ENCODE measurements at places on chromosomes 1 and 21.

DNA sequence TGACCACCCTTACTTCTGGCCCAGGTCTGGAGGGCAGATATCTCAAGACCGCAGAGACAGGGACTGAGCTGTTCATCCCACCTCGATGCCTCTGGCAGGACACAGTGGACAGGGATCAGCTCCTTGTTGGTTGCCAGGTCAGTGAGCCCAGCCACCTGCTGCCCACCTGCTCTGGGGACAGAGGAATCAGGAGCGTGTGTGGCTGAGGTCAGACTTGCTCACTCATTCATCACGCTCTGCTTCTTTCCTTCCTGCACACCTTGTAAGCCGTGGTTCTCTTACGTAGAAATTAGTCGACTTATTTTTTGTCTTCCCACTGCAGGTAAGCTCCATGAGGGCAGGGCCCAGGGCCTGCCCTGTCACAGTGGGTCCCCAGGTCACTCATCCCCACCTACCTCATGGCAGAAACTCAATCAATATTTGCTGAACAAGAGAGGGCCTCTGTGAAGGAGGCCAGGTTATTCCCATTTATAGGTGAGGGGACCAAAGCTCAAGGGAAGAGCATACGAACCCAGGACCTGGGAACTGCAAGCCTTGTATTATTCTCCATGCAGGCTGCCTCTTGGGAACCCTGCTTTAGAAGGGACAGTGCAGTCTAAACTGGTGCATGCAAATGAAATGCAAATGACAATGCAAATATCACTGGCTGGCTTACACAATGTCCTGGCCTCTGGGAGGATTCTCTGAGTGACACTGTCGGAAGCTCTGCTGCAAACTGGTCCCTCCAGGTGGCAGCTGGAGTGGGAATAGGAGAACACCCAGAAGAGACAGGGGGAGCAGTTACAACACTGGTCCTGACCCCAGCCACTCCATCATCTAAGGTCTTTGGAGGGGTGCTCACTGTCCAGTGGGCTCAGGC lies 58.4 kb upstream of the PAX7 start:
- DNase-seq: no peak

- DNase-seq: no peak
Observed at GRCh38 chr1:55375617-55376258, 160.6 kb upstream of the USP24 start.

DNA sequence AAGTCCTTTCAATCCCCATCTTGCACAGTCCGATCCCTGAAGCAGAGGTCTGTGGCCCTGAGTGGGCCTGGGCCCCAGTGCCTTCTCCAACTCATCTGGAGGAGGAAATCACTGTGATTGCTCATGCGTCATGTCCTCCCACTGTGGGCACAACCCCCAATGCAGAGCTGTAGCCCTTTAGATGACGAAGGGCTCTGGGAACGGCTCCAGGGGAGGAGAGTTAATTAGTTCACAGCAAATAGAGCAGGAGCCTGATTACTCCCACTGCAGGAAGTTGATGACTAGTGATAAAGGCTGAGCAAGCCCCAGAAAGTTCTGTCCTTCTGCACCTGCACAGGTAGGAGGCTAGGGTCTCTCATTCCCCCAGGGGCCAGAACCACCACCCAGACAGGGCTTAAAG lies 111.5 kb downstream of the CCDC185 start:
- no peak for DNase-seq

DNA sequence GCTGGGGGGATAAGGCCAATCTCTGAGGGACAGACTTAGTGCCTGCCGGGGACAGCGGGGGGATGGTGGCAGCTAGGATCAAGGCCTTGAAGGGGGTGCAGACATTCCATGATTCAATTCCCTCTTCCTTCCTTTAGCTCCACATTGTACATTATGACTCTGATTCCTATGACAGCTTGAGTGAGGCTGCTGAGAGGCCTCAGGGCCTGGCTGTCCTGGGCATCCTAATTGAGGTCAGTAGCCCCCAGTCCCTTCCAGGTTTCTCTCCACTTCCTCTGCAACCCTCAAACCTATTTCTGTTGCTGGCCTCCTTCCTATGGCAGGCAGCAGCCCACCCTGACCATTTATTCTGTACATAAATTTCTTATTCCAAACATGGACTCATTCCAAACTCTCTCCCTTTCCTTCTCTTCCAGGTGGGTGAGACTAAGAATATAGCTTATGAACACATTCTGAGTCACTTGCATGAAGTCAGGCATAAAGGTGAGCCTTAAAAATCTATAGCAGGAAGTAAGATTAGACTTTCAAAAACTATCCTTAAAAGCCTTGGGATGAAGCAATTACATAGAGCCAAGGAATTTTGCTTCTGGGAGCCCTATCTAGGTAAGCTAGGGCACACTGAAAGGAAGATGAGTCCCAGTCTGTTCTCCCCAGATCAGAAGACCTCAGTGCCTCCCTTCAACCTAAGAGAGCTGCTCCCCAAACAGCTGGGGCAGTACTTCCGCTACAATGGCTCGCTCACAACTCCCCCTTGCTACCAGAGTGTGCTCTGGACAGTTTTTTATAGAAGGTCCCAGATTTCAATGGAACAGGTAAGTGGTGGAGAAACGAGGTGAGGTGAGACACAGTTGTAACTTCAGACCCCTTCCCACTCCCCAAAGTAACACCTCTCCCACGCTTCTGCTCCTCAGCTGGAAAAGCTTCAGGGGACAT lies 5.1 kb downstream of the CA14 start:
- DNase-seq: peak; percentile 50

DNA sequence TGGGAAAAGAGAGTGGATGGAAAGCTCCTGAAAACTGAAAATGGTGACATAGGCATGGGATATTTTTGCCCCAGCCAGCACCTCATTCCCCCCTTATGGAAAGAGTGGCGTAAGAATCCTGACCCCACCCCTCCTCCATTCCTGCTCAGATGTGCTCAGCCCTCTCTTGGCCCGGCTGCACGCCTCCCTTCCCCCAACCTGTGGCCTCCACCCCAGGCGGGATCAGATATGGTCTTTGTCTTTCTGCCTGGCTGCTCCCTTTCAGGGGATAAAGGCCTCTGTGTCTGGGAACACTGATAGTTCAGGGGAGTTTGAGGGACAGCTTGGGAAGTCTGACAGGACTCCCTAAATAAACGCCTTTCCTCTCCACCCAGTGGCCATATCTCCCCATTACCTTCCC lies 49.8 kb downstream of the KIRREL1 start:
- DNase-seq: no peak

GRCh38 chr1:8813016-8813763 lies 4.2 kb downstream of the RERE start:
- DNase-seq: no peak

DNA sequence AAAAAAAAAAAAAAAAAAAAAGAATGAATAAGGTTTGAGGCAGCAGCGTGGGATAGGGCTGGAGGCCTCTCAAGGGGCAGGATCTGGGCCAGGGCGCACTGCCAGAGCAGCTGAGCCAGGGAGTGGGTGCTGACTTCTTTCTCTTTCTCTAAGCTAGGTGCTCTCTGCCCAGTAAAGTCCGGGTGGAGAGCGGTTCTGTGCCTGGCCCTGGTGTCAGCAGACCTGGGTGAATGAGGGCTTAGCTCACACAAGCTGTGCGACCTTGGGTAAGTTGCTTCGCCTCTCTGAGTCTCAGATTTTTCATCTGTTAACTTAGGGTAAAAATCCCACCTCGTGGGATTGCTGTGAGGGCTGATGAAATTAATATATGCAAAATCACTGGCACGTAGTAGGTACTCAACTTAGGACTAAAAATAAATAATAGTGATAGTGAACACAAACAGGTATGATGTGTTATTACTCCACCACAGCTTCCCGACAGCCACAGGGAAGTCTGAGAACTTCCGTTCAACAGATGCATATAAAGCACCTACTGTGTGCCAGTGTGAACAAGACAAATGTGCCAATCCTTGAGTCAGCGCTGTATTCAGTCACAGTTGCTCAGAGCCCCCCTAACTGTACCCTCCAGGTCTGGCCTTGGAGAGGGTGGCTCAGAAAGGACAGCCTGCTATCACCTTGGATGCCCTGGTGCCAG lies 2.0 kb upstream of the FAM131C start:
- no peak for DNase-seq

GRCh38 chr1:153663211-153663610 lies 4.7 kb downstream of the SNAPIN start:
- no peak for DNase-seq

DNA sequence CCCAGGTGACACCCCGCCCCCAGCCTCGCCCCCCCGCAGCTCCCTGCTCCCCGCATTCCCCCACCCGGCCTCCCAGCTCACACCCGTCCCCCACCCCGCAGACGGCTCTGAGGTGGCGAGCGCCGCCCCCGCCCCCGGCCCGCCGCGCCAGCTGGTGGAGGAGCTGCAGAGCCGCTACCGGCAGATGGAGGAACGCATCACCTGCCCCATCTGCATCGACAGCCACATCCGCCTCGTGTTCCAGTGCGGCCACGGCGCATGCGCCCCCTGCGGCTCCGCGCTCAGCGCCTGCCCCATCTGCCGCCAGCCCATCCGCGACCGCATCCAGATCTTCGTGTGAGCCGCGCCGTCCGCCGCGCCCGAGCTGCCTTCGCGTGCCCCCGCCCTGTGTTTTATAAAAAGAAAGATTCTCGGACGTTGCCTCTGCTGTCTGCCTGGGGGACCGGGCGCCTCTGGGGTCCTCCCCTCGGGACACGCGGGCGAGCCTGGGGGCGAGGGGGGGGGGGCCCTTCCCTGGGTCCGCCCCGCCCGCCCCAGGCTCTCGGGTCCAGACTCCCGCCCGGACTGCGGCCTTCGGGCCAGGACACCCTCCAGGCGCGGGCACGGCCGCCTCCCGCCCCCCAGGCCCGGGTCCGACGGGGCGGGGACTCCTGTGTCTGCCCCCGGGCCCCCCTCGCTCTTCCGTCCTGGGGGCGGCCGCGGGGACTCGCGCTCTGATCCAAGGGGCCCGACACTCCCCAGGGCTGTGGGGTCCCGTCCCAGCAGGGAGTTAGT lies 1.6 kb upstream of the MMP23B start:
- peak; percentile 95 for DNase-seq

DNA sequence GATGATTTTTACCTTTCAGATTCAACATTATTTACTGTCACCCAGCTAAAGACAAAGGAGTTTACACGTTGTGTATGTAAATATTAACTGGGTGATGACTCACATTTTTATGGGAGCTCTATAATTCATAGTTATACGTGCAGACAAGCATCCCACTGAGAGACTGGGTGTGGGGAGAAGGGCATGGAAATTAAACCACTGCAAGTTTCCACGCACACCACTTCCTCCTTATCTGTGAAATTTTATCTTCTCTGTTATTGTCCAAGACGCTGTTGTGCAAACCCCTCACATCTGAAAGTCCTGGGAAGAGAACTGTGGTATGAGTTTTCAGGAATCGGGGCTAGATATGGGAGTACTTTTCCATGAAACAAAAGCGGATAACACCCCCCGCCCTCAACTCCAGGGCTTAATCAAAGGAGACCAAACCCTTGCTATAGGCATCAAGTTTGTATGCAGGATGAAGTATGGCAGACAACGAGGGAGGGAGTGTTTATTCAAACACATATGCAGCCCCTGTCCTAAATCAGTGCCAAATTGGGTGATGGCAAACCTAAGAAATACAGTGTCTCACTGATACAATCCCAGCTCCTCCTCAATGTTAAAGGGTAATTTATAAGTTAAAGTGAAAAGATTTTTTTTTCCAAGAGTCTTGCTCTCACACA lies 23.3 kb upstream of the DPT start:
- DNase-seq: no peak

GRCh38 chr1:59898927-59899326 lies 27.6 kb downstream of the CYP2J2 start:
- no peak for DNase-seq

- DNase-seq: no peak
Observed at GRCh38 chr1:177246710-177247580, 76.2 kb downstream of the BRINP2 start.

- no peak for DNase-seq
Observed at GRCh38 chr1:164706606-164706987, 147.6 kb downstream of the PBX1 start.

DNA sequence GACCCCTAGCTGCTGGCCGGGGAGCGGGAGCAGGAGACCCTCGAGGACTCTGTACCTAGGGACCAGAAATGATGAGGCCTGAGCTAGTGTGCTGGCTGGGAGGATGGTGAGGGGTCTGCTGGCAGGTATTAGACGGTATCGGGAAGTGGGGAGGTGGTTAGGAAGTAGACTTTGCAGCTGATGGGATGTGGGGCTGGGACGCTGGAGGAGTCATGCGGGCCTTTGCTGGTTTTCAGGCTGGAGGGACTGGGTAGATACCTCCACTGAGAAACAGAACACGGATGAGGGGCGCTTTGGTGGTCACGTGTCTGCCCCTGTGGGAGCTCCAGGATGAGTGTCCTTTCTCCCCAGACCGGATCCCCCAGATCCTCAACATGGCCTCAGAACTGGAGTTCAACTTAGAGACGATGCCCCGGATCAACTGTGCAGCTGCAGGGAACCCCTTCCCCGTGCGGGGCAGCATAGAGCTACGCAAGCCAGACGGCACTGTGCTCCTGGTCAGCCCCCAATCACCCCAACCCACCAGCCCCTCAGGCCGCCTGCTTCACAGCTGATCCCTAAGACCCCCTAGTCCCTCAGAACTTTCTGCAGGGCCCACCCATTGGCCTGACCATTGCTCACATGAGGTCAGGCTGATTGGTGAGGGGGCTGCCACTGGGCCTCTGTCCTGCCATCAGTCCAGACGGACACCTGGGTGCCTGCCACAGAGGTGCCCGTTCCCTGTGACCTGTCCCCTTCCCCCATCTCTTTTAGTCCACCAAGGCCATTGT lies 8.0 kb downstream of the TIE1 start:
- DNase-seq: peak; percentile 66

DNA sequence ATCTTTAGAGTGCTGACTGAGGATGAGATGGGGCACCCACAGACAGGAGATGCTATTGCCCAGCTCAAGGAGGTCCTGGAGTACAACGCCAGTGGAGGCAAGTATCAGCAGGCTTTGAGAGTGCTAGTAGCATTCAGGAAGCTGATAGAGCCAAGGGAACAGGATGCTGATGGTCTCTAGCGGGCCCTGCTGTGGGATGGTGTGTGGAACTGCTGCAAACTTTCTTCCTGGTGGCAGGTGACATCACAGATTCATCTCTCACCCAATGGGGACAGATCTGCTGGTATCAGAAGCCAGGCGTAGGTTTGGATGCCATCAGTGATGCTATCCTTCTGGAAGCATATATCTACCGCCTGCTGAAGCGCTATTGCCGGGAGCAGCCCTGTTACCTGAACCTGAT lies 609.8 kb upstream of the NCAM2 start:
- no peak for DNase-seq

GRCh38 chr21:37259426-37259825 lies 7.7 kb downstream of the VPS26C start:
- DNase-seq: no peak

GRCh38 chr1:42797979-42798378 lies 13.2 kb downstream of the TMEM269 start:
- DNase-seq: no peak

DNA sequence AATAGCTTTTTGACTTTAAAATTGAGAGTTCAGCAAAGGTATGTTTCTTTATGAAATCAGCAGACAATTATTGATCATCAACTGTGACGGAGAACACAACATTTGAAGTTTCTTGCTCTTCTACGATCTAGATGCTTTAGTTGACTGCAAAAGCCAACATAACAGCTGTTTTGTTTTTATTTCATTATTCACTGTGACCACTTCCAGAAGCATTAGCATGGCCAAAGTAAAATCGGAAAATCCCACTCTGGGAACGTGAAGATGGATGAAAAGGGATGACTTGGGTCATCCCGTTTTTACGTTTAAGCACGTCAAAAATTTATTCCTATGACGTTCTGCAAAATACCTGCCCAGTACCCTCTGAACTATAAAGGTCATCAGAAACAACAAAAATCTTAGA lies 833.0 kb upstream of the ADAMTS5 start:
- DNase-seq: no peak
